ENCODE measurements at places on chromosomes 5 and 9. TPM values are rescaled to one million over a fixed set of nuclear protein-coding genes. Genes with fewer than 3 reads are reported as not detected.

Gene AK8
- 0.85 TPM for total RNA-seq

Gene BSPRY
- total RNA-seq: not detected

Gene FRRS1L
- total RNA-seq: 0.37 TPM

Gene NEURL1B
- total RNA-seq: 2.6 TPM

Gene ENTR1
- total RNA-seq: 74.5 TPM

Gene ERMP1
- 20.4 TPM for total RNA-seq

Gene OTP
- 0.07 TPM for total RNA-seq

Gene TNC
- total RNA-seq: 1.2 TPM

Gene PCDH12
- not detected for total RNA-seq

Gene GABRA1
- total RNA-seq: not detected

Gene FOXD4L3
- total RNA-seq: not detected

Gene MAP1B
- total RNA-seq: 41.7 TPM

Gene FBN2
- total RNA-seq: 16.2 TPM

Gene QRFP
- total RNA-seq: not detected

Gene DOCK2
- total RNA-seq: 2.1 TPM

Gene SH3GL2
- 0.09 TPM for total RNA-seq

Gene ADCY2
- total RNA-seq: not detected

Gene PCDHGA7
- total RNA-seq: 0.78 TPM

Gene FOXD4
- total RNA-seq: 0.37 TPM

Gene BARX1
- 12.5 TPM for total RNA-seq

Gene ITK
- total RNA-seq: 0.19 TPM

Gene ZFR
- 57.4 TPM for total RNA-seq

Gene CDH6
- 0.19 TPM for total RNA-seq

Gene PDE8B
- 0.82 TPM for total RNA-seq

Gene ARHGEF28
- total RNA-seq: 16.6 TPM

Gene C9orf50
- not detected for total RNA-seq

Gene CMYA5
- total RNA-seq: 0.22 TPM

Gene TLR4
- 0.34 TPM for total RNA-seq

Gene IFNA21
- total RNA-seq: not detected

Gene ZNF879
- 0.42 TPM for total RNA-seq

Gene GABRG2
- total RNA-seq: not detected

Gene PTGR1
- total RNA-seq: 407 TPM

Gene HMGCR
- 30.8 TPM for total RNA-seq

Gene ENTREP1
- 0.48 TPM for total RNA-seq

Gene HAVCR2
- total RNA-seq: 0.52 TPM

Gene GRM6
- not detected for total RNA-seq

Gene ARSI
- total RNA-seq: 42.9 TPM

Measured in A549 treated with CpdA at 1 μM for 4 hours (cell line).